ENCODE measurements at places on chromosomes 11 and 22.

DNA sequence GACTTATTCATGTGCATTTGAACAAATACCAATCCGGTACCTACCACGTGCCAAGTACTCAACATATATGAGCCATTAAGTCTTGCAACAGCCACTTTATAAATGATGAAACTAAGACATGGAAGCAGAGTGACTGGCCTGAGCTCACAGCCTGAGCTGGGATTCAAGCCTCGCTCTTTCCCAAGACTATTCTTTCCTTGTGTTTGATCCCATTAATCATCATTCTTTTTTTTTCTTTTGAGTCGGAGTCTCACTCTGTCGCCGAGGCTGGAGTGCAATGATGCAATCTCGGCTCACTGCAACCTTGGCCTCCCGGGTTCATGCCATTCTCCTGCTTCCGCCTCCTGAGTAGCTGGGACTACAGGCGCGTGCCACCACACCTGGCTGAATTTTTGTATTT, 119.3 kb downstream of the ABTB2 start:
- no peak for DNase-seq

GRCh38 chr11:59878575-59878974, at the start of gene OOSP3:
Gene OOSP3, plus strand, starts transcription at chr11:59878782. Its CDS starts 27 bp downstream, at chr11:59878809.
- no peak for DNase-seq

- peak; percentile 85 for DNase-seq
These were observed 25.8 kb upstream of the MPPED1 start for GRCh38 chr22:43385770-43386641.

GRCh38 chr11:133821776-133822175, 23.5 kb downstream of the SPATA19 start:
- DNase-seq: peak; percentile 73

- no peak for DNase-seq
These were observed 197.8 kb downstream of the CWF19L2 start for GRCh38 chr11:107259811-107260221.

DNA sequence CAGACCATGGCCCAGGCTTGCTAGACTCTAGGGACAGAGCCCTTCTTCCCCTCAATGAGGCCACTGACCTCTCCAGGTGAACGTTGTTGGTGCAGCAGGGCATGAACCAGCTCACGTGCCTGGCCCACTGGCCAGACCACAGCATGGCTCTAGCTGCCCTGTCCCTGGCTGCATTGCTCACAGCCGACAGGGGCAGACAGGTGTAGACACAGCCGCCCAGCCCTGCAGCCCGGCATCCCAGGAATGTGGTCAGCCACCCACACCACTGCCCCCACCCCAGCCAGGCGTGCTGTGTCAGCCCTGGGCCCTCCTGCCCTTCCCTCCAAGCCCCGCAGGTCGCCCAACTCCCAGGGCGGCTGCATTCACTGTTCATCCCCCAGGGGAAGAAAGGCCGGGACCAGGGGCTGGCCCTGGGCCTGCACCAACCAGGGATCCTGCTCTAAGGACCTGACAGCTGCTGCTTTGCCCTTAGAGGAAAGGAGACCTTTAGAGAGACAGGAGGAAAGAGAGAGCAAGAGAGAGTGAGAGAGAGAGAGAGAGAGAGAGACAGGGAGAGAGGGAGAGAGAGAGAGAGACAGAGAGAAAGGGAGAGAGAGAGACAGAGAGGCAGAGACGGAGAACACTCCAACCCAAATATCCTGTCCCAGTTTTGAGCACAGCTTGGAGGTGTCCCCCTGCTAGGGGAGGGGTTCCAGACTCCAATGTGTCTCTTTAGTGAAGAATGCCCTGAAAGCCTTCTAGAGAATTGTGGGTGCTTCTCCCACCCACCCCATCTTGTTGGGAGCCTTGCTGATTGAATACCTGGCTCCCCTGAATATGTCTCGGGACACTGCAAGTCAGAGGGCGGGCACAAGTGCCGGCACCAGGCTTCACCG, 44.2 kb upstream of the LINC01488 start:
- DNase-seq: no peak

DNA sequence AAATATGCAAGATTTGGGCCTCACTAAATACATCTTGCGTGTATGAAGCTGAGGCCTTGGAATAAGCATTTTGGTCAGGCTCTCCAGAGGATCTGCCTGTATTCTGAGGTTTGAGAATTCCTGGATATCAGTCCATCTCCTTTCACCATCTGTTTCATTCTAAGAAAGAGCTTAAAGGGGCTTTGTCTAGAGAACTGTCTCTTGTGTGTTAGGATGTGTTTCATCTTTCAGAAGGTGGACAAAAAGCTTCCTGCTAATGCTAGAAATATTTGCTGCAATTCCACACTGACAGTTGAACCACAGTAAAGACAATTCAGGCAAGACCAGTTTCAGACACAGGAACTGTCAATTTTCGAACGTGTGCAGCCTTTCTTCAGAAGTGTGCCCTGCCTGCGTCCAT, 185.4 kb downstream of the DBX1 start:
- no peak for DNase-seq

DNA sequence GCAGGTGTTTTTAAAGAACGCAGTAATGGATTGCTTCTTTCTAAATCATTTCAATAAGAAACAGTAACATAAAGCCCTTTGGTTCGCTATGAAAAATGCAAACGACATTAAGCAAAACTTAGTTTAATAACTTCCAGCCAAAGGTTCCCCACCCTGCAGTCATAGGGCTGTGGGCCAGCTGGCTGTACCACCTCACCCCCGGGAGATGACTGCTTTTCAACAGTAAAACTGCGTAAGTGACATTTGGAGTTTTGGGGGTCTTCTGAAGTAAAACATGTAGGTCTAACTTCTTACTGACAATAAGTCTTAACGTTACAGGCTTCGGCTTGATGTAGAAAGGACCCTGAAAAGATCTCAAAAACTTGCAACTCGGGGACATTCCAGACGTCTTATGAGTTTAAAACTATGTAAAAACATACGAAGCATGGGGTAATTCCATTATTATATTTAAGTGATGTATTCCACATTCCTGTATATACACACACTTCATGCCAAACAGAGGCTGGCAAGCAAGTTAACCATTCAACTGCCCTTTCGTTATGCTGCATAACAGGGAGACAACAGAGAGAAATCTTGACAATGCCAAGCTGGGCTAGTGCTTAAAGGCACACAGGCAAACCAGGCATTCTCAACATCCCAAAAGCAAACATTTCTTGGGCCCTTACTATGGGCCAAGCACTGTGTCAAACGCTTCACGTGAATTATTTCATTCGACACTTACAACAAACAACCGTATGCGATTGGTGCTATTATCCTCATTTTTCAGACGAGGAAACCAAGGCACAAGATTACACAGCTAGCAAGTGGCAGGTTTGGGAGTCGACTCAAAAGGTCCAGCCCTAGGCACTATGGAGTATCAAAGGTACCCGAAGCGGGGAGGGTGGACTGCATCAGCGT, 1.2 kb downstream of the MRTFA start:
- DNase-seq: no peak

DNA sequence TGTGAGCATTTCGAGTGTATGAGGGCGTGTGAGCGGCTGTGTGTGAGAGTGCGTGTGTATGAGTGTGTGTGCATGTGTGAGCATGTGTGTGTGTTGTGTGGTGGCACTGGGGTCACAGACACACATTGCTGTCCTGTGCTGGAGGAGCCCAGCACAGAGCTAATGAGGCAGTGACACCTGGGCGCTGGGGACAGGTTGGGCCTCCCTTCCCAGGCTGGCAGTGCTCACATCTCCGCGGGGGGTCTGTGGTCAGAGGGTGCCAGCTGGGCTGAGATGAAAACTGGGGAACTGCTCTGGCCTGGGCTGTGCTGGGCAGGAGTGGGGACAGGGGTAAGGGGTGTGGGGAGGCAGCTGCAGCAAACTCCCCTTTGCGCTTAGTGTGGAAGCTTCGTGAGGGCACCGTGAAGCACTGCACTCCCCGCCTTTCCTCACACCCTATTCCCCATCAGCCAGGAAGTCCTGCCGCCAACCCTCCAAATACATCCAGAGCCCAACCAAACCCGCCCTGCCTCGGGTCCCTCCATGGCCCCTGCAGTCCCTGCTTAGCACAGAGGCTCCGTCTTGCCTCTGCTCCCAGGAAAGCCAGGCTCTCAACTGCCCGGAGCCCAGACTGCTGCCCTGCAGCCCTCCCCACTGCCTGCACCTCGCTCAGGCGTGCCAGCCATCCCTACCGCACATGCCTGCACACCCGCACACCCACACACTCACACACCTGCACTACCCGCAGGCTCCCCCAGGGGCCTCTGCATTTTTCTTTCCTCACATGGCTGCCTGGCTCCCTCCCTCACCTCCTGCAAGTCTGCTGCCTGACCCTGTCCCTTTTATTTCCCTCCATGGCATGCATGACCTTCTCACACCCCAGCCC, 62.0 kb upstream of the THY1 start:
- DNase-seq: no peak

GRCh38 chr11:15742626-15743519, 613.5 kb downstream of the SOX6 start:
- DNase-seq: no peak

DNA sequence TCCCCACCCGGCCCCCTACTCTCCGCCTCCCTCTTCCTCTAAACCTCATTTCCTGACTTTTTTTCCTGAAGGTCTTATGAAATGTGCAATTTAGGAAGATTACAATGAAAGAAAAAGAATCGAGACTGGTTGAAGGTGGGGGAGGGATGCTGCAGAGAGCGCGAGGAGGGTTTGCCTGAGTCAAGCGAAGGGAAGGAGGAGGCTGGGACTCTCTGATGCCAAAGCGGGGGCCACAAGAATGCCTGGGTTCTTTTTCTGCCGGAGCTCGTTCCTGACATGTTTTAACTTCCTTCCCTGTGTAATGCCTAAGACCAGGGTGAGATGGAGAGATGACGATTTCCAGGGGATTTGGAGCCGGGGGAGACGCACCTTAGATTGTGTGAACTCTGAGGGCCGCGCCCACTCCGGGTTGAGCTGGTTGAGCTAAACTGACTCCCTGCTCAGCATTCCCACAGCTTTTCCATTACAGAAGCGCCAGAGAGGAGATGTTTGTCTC, 270.5 kb upstream of the SORL1-AS1 start:
- no peak for DNase-seq

GRCh38 chr11:120400564-120401364, 64.6 kb downstream of the ARHGEF12 start:
- DNase-seq: peak; percentile 9

- no peak for DNase-seq
These were observed 1817.7 kb downstream of the LRRC4C start for GRCh38 chr11:39641751-39642150.

DNA sequence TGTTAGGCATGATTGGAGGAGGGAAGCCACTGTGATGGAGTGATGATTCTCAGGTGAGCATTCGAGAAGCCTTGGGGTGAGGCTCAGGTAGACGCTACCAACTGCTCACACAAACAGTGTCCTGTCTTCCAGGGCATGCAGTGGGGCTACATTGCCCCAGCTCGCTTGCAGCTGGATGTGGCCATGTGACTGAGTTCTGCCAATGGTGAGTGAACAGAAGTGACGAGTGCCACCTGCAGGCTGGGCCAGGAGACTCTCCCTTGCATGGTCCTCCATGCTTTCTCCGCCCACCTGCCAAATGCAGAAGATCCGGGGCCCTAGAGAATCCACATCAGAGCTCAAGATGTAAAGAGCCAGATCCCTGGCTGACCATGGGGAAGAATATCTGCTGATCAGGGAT, 195.9 kb downstream of the BCR start:
- peak; percentile 74 for DNase-seq

GRCh38 chr22:36770513-36771231, 5.2 kb downstream of the IFT27 start:
- no peak for DNase-seq

- DNase-seq: no peak
These were observed 111.0 kb downstream of the TMEM135 start for GRCh38 chr11:87148749-87149148.

DNA sequence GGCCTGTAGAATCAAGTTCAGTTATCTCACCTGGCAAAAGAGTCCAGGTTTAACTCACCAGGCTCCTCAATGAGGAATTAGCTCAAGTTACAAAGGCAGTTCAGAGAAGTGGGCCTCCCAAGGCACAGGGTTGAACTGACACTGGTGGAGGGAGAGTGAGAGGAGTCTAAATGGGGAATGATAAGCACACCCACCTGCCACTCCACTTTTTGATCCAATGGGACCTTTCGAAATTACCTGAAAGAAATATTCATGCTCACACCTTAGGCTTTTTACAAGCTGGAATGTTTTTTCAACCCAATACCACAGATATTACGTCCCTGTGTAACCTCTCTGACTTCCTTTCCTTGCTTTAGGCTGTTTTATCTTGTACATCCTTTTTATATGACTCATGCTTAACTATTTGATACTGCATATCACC, 642.7 kb upstream of the TENM4 start:
- DNase-seq: no peak

DNA sequence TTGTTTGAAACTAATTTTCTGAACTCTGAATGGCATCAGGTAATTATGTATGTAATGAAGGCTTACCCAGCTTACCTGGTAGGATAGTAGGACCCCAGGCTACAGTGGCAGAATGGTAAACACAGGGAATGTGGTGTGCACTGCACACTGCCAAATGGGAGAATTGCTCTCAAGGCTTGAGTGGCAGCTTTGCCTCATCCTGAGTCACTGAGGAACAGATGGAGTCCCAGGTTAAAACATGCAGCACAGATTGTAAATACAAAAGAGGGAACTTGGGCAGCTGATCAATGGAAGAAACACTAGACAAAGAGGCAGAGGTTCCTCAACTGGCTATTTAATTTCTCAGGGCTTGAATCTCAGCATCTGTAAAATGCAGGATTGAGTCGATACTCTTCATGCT, 24.4 kb downstream of the GPR83 start:
- DNase-seq: no peak

DNA sequence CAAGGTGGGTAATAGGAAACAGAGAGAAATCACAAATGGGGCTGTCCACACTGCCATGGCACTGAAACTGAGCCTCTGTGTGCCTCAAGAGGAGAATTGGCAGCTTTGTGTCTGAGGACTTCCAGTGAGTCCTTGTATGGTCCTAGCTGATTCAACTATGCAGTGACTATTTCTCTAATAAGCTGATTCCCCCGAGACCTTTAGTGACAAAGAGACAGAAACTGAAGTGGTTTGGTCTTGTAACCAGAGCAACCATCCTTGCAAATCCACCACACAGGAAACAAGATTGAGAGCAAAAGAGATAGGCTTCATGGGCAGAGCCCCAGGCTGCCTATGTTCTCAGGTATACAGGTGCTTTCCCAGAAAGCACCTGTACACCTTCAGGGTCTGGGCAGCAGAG, 1038.5 kb downstream of the NTM start:
- DNase-seq: no peak

GRCh38 chr11:66077927-66078326, 7.9 kb downstream of the PACS1 start:
- DNase-seq: no peak

- no peak for DNase-seq
These were observed 873.2 kb downstream of the METTL15 start for GRCh38 chr11:28981381-28981780.

GRCh38 chr11:78256962-78257361, 68.2 kb downstream of the USP35 start:
- no peak for DNase-seq

- DNase-seq: no peak
These were observed 114.8 kb downstream of the TRIM29 start for GRCh38 chr11:120023120-120023519.

Data from GM20000 (cell line).